Activated B cell treated with CpG ODN at 0.5 μM for 24 hours (primary cell): ENCODE measurements at places on chromosomes 3 and 15. TPM values are rescaled to one million over a fixed set of nuclear protein-coding genes. Genes with fewer than 3 reads are reported as not detected.

DNA sequence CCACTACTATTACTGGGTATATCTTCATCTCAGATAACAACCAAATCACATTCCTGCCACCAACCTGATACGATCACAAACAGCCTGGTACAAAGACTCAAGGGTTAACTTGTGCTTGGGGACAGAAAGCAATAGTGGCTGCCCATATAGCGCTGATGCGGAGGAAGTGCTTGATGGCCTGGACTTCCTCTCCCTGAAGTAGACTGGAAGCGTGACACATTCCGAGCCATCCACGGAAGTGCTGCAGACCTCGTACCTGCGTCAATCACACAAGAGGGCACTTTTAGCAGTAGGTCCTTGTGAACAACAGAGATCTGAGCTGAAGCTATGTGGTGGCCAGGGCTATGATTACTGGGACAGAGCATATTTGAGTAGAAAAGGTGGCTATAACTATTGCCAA lies 17.3 kb upstream of the C3orf62 start:
- no peaks in the 10 kb centered on the region for H3K4me1 ChIP-seq
- H3K27ac ChIP-seq: no peak overlapping the region
- H3K4me3 ChIP-seq: no peak overlapping the region
- H3K27me3 ChIP-seq: no peaks in the 10 kb centered on the region
- peaks cover 75% of the 10 kb centered on the region for H3K36me3 ChIP-seq
- DNase-seq: no peak

DNA sequence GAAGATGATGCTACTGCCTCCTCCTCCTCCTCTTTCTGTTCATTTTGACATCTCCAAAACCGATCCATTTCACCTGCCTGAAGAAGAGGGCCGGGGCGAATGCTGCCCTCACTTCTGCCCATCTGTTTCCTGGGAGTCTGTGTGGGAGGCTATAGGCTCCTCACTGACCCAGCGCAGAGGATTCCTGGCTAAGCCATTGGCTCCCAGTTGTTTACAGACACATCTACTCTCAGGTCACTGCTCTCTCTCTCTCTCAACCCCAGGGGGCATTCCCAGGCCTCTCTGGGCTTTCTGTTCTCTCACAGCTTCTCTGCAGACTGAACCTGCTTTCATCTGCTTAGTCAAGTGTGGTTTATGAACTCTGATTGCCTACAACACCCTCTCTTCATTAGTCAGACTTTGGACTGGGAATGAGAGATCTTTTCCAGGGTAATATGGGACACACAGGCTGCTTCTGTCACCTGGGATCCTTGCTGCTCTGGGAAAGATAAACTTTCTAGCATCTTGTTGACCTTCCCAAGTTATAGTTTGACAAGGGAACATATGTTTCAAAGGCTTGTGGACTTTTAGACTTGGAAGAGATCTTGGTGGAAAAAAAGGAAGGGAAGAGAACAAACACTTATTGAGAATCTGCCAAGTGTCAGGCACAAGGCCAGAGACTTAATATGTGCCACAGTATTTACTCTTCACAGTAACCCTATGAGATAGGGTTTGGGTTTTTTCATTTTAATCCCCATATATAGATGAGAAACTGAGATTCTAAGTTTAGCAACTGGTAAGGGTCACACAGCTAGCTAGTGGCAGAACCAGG lies 30.2 kb upstream of the USP3 start:
- H3K27ac ChIP-seq: peak overlapping the region; percentile 99
- peak; percentile 59 for DNase-seq
- peaks cover 75% of the 10 kb centered on the region for H3K4me1 ChIP-seq
- peak overlapping the region; percentile 83 for H3K4me3 ChIP-seq

LMCD1 gene
- 5.4 and 6.0 TPM in 2 replicates for total RNA-seq

GRCh38 chr3:156705761-156706616 lies 31.6 kb downstream of the TIPARP start:
- H3K4me3 ChIP-seq: no peak overlapping the region
- H3K36me3 ChIP-seq: peaks cover 59% of the 10 kb centered on the region
- no peaks in the 10 kb centered on the region for H3K27me3 ChIP-seq

- H3K27me3 ChIP-seq: no peaks in the 10 kb centered on the region
- no peaks in the 10 kb centered on the region for H3K4me1 ChIP-seq
These were observed 116.2 kb downstream of the ROBO1 start for GRCh38 chr3:79651536-79652065.

SEMA3F gene
- total RNA-seq: 0.34 TPM in 1 of 2 replicates, not detected in the other

DNA sequence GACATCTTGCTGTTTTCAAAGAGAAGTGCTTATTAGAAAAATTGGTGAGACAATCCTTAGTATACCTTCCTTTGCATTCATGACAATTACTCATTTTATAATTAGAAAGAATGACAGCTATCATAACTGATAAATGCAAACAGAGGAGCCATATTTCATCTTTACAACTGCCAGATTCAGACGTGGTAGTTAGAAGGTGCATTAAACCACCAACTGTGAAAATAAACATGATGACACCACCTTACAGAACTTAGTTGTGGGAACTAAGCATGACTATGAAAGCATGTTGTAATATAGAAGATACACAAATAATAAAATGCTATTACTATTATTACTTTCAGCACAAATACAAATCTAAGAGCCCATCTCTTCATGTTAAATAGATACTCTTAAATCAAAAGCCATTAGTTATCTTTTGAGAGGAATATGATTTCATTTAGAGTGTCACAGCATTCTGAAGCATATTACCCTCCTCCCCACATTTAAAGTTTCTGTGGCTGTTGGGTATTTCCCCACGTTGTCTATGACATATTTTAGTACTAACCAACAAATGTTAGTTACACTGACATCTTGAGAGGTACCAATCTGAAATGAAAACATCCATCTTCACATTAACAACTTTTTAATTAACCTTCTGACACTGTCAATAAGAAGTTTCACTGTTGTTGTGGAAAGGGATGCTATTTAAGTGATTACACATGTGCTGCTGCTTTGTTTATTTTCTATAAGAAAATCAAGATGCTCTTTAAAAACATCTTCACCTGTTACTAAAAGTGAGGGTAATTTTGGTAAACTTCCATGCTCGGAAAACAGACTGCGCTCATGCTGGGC lies 163.8 kb downstream of the LSAMP start:
- no peak overlapping the region for H3K27ac ChIP-seq
- DNase-seq: no peak
- no peaks in the 10 kb centered on the region for H3K4me1 ChIP-seq
- H3K27me3 ChIP-seq: no peaks in the 10 kb centered on the region

GRCh38 chr3:134459562-134459961 lies 26.2 kb downstream of the ANAPC13 start:
- H3K36me3 ChIP-seq: no peaks in the 10 kb centered on the region
- H3K4me3 ChIP-seq: no peak overlapping the region
- DNase-seq: no peak
- peaks cover 20% of the 10 kb centered on the region for H3K27me3 ChIP-seq
- H3K4me1 ChIP-seq: no peaks in the 10 kb centered on the region

PPP1R14D gene
- 0.31 TPM in 1 of 2 replicates, not detected in the other for total RNA-seq

SNUPN gene
- 20.5 and 20.8 TPM in 2 replicates for total RNA-seq

GRCh38 chr3:116238846-116239565 lies 206.3 kb downstream of the LSAMP start:
- no peaks in the 10 kb centered on the region for H3K4me1 ChIP-seq
- no peak for DNase-seq
- no peak overlapping the region for H3K27ac ChIP-seq
- H3K27me3 ChIP-seq: no peaks in the 10 kb centered on the region
- H3K36me3 ChIP-seq: no peaks in the 10 kb centered on the region
- no peak overlapping the region for H3K4me3 ChIP-seq

DNA sequence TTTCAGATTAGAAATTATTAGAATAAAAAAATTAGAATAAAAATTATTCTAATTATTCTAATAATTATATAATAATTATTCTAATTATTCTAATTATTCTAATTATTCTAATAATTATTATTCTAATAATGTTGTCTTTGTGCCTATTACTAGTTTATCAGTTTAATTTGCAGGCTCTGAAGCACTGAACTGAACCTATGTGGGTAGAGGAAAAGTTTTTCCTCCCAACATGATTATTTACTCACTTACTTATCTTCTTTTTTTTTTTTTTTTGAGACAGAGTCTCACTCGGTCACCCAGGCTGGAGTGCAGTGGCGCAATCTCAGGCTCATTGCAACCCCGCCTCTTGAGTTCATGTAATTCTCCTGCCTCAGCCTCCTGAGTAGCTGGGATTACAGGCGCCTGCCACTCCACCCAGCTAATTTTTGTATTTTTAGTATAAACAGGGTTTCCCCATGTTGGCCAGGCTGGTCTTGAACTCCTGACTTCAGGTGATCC lies 39.7 kb upstream of the C15orf39 start:
- no peak overlapping the region for H3K27ac ChIP-seq
- H3K36me3 ChIP-seq: no peaks in the 10 kb centered on the region

FBXO22 gene
- total RNA-seq: 19.6 and 24.4 TPM in 2 replicates

DNA sequence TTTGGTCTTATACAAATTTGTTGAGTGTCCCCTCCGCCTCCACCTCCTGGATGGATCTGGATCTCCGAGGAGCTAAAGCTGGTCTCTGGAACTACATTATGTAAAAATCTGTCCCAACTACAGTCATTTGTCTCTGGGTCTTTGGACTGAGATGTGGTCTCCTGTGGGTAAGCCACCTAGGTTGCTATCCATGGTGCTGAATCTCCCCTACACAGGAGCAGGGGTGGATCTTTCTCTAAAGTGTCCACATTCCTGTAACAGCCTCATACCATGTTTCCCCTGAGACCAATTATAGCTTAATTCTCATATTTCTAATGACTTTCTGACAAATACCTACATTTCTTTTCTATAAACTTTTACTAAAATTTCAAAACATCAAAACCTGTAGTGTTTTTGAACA lies 625.8 kb downstream of the TAFA4 start:
- no peaks in the 10 kb centered on the region for H3K27me3 ChIP-seq
- H3K4me1 ChIP-seq: no peaks in the 10 kb centered on the region
- no peak for DNase-seq
- H3K27ac ChIP-seq: no peak overlapping the region
- H3K36me3 ChIP-seq: no peaks in the 10 kb centered on the region

- peaks cover 72% of the 10 kb centered on the region for H3K36me3 ChIP-seq
- DNase-seq: no peak
- no peaks in the 10 kb centered on the region for H3K27me3 ChIP-seq
- H3K27ac ChIP-seq: no peak overlapping the region
- H3K4me3 ChIP-seq: no peak overlapping the region
These were observed 7.4 kb upstream of the P4HTM start for GRCh38 chr3:48982686-48983085.

ACOX2 gene
- total RNA-seq: not detected in 2 replicates

ZIC1 gene
- not detected in 2 replicates for total RNA-seq

- H3K4me3 ChIP-seq: no peak overlapping the region
- H3K27me3 ChIP-seq: no peaks in the 10 kb centered on the region
- no peak for DNase-seq
- H3K36me3 ChIP-seq: no peaks in the 10 kb centered on the region
These were observed 274.7 kb downstream of the PDCD6IP start for GRCh38 chr3:34073111-34073510.

DNA sequence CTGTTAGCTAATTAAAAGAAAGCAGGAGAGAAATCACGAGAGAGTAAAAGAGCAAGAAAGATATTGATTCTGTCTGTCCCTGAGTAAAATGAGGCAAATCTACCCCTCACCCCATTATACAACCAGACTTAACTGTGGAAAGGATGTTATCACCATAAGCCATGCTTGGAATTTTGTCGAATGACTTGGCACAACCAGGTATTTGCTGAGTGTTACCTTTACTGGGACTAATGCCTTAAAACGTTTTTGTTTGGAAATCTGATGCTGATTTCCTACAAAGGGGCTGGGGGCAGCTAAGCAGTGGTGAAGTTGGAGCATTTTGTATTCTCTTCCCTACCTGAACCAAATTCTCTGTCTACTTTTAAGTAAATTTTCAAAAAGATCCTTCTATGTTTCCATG lies 211.1 kb downstream of the GREM1 start:
- H3K27ac ChIP-seq: no peak overlapping the region
- peaks cover 5% of the 10 kb centered on the region for H3K27me3 ChIP-seq
- no peak for DNase-seq
- no peaks in the 10 kb centered on the region for H3K36me3 ChIP-seq

DNA sequence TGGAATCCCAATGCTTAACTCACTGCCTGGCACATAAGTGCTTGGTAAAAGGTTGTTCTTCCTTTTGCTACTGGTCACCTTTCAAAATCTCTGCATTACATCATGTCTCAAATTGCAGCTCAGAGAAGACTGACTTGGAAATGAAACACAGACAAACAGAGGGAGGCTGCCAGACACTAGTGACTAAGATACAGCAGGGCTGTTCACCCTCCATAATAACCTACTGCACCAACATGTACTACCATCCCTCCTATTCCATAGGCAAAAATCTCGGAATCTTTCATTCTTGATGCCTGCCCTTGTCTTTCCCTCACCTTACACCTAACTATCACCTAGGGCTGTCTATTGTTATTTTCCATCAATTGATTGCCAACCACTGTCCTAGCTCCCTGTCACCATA lies 502.3 kb upstream of the ADAMTS9 start:
- H3K27me3 ChIP-seq: no peaks in the 10 kb centered on the region
- no peaks in the 10 kb centered on the region for H3K36me3 ChIP-seq
- no peak overlapping the region for H3K27ac ChIP-seq
- DNase-seq: no peak
- no peak overlapping the region for H3K4me3 ChIP-seq

- H3K4me1 ChIP-seq: no peaks in the 10 kb centered on the region
- no peak overlapping the region for H3K4me3 ChIP-seq
- no peak for DNase-seq
- no peaks in the 10 kb centered on the region for H3K36me3 ChIP-seq
- no peak overlapping the region for H3K27ac ChIP-seq
These were observed 21.3 kb upstream of the TMEM108 start for GRCh38 chr3:133016838-133017309.

DNA sequence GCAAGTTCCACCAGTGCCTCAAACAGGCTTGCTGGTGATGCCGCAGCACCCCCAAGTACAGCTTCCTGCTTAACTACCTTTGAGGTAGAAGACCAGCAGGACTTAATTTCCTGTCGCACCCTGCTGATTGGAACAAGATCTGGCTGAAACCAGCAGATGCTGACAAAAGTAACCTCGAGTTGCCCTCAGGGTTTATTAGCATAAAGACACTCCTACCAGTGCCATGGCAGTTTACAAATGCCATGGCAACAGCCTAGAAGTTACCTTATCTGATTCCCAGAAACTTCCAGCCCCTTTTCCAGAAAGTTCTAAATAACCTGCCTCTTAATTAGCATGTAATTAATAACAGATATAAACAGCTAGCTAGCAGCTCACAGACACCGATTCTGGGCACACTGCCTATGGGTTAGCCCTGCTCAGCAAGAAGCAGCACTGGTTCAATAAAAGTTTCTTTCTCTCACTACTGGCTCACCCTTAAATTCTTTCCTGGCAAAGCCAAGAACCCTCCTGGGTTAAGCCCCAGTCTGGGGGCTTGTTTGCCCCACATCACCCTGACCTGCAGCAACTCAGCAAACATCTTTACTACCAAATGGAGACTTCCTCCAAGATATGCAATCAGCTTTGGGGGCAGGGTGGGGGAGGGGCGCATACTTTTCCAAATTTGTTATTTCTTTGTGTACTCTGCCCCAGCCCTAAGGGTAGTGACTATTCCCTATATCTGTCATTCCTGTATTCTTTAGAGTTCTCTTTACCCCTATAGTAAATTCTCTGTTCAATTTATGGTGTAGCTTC lies 54.2 kb downstream of the MAP4 start:
- no peak overlapping the region for H3K4me3 ChIP-seq
- H3K27me3 ChIP-seq: no peaks in the 10 kb centered on the region
- H3K4me1 ChIP-seq: peaks cover 30% of the 10 kb centered on the region
- peak overlapping the region; percentile 37 for H3K27ac ChIP-seq

POLG gene
- 116 and 144 TPM in 2 replicates for total RNA-seq

SLC9C1 gene
- 0.24 and 0.58 TPM in 2 replicates for total RNA-seq

MYO5C gene
- 2.4 and 3.3 TPM in 2 replicates for total RNA-seq

GRCh38 chr3:100335434-100335833 lies 877 bp downstream of the NIT2 start:
- H3K4me1 ChIP-seq: peaks cover 19% of the 10 kb centered on the region
- peaks cover 18% of the 10 kb centered on the region for H3K36me3 ChIP-seq
- peak overlapping the region; percentile 91 for H3K4me3 ChIP-seq
- H3K27ac ChIP-seq: peak overlapping the region; percentile 92

CLSTN2 gene
- total RNA-seq: not detected in 2 replicates
